Mucosa of gallbladder (tissue), 1 donor: ENCODE measurements at places on chromosomes 6 and 20. TPM values are rescaled to one million over a fixed set of nuclear protein-coding genes. Genes with fewer than 3 reads are reported as not detected.

GRCh38 chr6:127120787-127121636 lies 2.5 kb downstream of the RSPO3 start:
- DNase-seq = peak; percentile 47

GRCh38 chr6:109393886-109394281 lies 11.6 kb upstream of the CD164 start:
- DNase-seq = peak; percentile 50

DNA sequence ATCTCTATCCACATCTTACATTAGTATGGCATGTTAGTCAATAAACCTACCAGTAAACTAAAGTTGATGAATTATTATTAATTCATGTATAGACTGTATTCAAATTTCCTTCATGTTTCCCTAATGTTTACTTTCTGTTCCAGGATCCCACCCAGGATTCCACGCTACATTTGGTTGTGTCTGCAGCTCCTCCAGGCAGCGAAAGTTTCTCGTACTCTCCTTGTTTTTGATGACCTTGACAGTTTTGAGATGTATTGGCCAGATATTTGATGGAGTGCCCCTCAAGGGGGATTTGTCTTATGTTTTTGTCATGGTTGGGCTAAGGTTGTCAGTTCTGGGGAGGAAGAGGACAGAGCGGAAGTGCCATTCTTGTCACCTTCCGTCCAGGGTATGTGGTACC lies 445.2 kb upstream of the CDH4 start:
- DNase-seq = no peak

- no peak for DNase-seq
Measured at GRCh38 chr6:79201143-79201542, 33.3 kb downstream of the HMGN3 start.

DNA sequence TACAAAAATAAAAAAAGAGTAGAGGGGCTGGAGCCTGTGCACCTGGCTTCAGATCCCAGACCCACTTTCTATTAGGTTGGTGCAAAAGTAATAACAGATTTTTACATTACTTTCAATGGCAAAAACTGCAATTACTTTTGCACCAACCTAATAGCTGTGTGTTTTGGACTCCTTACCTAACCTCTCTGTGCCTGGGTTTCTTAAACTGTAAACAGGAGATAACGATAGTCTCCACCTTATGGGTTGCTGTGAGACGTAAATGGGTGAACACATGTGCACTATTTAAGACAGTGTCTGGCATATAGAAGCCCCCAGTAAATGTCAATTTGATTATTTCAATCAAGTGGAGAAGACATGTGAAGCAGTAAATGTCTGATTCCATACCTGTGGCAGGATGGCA lies 89.7 kb downstream of the TFAP2C start:
- no peak for DNase-seq

DNA sequence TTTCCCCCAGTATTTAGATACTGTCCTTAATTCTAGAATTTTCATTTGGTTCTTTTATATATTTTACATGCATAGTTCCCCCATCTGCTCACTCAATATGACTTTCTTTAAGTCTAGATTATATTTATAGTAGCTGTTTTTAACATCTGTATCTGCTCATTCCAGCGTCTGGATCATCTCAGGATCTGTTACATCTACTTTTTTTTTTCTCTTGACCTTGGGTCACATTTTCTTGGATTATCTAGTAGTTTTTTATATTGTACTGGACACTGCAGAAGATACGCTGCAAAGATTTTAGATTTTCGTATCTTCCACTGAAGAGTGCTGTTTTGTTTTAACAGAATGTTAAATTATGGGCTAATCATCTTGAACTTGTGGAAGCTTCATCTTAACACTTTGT lies 20.7 kb downstream of the RAB22A start:
- no peak for DNase-seq

- no peak for DNase-seq
Measured at GRCh38 chr6:46281110-46281509, 110.3 kb upstream of the ENPP5 start.

GRCh38 chr6:165186441-165187205 lies 122.8 kb downstream of the C6orf118 start:
- DNase-seq = no peak

- DNase-seq = no peak
Measured at GRCh38 chr6:149052350-149053106, 265.0 kb upstream of the TAB2 start.

GRCh38 chr6:123418071-123418470 lies 218.7 kb downstream of the TRDN start:
- no peak for DNase-seq

DNA sequence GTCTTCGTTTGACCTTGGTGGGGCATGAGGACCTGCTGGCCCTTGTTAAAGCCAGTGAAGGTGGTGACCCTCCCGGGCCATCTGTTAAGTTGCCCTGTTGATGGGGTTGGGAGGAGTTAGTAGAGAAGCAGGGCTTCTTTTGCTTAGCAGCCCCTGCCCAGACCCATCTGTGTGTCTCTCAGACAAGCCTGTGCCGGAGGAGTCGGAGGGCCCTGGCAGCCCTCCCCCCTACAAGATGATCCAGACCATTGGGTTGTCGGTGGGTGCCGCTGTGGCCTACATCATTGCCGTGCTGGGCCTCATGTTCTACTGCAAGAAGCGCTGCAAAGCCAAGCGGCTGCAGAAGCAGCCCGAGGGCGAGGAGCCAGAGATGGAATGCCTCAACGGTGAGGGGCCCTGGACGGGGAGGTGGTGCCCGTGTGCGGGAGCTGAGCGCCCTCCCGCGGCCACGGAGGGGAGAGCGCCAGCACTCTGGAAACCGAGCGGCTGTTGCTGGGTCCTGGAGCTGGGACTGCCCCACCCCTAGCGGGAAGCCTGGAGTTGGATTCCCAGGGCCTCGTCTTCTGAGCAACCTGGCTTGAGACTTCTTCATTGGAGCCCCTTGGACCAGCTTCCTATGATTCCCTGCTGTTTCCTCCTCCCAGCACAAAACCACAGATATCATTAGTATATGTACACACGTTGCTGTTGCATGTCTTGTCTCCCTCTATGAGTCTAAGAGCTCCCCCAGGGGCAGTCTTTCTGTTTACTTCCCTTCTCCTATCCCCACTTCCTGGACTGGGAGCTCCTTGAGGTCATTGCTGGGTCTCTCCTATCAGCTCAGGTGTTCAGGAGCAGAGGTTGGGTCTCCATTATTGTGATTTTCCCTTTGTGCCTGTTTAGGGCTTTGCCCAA lies 27.6 kb upstream of the SRF start:
- peak; percentile 85 for DNase-seq

DNA sequence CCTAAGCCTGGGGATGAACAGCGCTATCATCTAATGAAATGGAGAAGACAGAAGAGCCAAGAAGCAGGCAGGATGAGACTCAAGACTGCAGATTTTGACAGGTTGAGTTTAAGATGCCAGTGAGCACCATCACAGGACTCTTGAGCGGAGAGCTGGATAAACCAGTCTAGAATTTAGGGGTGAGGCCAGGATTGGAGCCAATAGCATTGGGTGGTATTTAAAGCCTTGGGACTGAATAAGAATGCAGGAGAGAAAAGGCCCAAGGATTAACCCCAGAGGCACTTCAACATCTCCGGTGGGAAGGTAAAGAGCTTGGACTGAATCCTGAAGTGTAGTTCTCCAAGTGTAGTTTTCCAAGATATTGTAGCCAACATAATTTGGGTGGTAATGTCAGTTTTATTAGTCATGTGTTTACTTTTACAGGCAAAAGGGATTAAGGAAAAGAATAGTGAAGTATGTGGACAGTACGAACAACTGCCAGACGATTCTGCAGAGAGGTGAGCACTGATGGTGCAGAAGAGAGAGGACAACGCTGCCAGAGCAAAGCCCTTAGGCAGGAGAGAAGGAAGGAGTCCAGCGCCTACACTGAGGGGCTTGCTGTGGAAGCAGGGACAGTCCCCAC lies 85.2 kb downstream of the DTNBP1 start:
- no peak for DNase-seq

DNA sequence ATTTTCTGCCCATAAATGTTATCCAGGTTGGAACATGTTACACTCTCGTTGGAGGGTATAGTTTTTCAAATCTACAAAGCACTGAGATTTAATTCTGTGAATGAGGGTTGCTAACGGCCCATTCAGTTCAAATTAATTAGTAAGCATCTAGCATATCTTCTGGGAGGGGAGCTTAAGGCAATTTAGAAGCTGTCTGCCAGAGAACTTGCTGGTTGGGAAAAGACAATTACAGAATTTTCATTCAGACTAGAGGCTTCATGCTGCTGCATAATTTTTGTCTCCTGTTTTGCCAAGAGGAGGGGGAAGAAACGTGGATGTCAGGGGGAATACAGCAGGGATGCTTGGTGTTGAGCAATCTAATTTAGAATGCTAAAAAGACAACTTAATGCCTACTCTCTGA lies 268.3 kb upstream of the FAM83B start:
- DNase-seq = no peak

GRCh38 chr6:105097288-105097687 lies 82.5 kb downstream of the POPDC3 start:
- no peak for DNase-seq

DNA sequence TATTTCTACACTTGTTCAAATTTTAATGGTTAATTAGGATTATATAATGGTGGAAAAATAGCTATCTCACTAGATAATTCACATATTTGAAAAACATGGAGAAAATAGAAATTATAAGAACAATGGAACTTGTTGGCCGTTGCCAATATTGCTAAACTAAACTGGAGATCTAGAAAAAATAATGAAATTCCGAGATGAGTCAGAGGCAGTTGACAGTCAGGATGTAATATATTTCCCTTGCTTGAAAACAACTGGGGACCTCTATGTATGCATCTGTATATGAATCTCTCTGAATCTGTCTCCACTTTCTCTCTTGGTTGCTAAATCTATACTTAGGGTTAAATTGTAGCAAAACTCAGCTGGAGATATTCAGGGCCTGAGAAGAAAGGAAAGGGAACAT lies 1108.2 kb upstream of the GJE1 start:
- no peak for DNase-seq

DNA sequence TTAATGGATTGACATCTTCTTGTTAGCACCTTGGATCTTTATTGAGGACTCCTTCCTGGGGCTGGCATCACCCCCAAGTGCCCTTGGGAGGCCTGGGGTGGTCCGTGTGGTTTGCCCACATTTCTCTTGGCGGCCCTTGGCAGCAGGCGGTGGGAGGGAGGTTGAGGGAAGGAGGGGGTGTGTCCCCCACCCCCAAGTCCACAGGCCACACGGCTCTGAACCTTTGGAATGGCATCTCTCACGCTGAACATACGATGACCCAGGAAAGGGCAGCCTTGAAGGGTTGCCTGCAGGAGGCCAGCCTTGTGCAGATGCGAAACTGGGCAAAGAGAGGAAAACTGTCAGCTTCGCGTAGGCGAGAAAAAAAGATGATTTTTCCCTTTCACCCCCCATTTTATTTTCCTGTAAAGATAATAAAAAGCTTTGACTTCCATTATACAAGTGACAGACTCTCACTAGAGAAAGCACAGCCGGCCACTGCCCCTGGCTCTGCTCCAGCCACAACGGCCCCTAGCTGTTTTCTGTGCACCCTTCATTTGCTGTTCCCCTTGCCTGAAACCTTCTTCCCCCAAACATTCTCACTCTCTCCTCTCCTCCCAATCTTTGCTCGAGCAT lies 56.2 kb downstream of the SLC2A10 start:
- no peak for DNase-seq

DNA sequence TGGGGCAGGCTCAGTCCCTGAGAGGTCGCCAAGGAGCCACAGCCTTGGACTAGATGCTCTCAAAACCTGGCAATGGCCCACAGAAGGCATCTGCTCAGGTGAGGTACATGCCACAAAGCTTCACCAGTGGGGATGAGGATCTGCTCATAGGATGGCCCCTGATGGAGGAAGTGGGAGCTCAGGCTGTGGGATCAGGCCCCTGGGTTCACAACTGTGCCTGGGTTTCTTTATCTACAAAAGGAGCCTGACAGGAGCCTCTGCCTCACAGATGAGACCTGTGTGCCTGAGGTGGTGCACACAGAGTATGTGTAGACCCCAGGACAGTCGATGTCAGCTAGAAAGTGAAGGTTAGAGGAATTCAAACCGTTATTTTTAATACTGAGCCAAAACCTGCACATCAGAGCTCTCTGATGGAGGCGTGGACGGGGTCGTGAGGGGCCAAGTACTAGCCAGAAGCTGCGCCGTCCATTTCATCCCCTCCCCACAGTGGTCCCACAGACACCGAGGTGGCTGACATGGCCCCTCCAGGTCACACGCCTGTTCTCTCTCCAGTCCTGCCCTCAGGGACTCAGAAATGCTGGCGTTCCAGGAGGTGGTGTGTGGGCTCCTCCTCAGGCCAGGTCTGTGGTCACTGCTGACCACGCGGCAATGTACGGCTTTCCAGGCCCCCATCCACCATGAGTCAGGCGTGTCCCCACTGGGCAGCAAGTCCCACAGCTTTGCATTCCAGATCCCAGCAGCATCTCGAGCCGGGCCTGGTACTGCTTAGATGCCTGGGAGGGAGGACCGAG lies 33.3 kb downstream of the NTSR1 start:
- no peak for DNase-seq

- DNase-seq = no peak
Measured at GRCh38 chr6:100217225-100218012, 223.4 kb upstream of the MCHR2 start.

- no peak for DNase-seq
Measured at GRCh38 chr20:47466213-47466612, 35.5 kb upstream of the NCOA3 start.

- DNase-seq = no peak
Measured at GRCh38 chr6:21970569-21971300, 326.1 kb downstream of the PRL start.

DNA sequence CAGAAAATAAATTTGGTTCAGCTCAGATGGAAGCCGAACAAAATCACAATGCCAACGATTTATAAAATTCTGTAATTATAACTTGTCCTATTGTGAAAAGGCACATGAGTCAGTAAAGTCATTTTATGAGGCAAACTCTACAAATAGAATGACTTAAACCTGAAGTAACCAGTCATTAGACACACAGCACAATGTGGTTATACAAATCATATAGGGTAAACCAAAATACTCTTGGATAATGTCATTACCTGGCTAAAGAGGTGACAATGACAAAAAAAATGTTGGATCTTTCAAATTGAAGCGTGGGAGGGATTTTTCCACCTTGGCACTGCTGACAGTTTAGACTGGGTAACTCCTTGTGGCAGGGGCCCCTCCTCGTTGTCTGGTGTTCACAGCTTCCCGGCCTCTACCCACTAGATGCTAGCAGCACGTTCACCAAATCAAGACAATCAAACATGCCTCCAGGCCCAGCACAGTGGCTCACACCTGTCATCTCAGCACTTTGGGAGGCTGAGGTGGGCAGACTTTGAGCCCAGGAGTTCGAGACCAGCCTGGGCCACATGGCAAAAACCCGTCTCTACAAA lies 5.0 kb downstream of the ANKRD60 start:
- DNase-seq = no peak

TINAG gene
- 8.8 TPM for total RNA-seq

SLC13A3 gene
- 1.5 TPM for total RNA-seq

SLC22A2 gene
- total RNA-seq = 1.4 TPM

BTBD3 gene
- total RNA-seq = 33.6 TPM

R3HDML gene
- total RNA-seq = not detected

ID1 gene
- total RNA-seq = 59.7 TPM

GINS1 gene
- total RNA-seq = 1.4 TPM

DEFB132 gene
- not detected for total RNA-seq

KHDC1L gene
- not detected for total RNA-seq

RIMS4 gene
- 0.06 TPM for total RNA-seq

CAGE1 gene
- total RNA-seq = not detected

ENPP1 gene
- 4.5 TPM for total RNA-seq

WFDC12 gene
- total RNA-seq = not detected
